ENCODE measurements at places on chromosomes 1 and 21.

DNA sequence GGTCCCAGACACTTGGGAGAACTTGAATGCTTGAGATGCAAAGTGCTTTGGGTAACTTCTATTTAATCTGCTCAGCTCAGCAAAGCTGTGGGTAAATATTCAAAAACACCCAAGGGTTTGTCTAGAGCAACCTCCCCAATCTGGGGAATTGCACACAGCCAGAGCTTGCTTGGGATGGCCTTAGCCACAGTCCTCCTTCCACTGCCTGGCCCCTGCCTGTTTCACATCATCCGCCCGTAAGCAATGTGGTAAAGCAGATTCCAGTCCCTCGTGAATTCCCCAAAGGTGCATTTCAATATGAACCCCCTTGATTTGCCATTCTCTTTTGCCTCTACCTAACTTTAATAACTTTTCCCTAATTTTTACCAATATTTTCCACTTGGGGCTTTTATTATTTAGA, 418.1 kb downstream of the DISC1 start:
- DNase-seq = no peak

DNA sequence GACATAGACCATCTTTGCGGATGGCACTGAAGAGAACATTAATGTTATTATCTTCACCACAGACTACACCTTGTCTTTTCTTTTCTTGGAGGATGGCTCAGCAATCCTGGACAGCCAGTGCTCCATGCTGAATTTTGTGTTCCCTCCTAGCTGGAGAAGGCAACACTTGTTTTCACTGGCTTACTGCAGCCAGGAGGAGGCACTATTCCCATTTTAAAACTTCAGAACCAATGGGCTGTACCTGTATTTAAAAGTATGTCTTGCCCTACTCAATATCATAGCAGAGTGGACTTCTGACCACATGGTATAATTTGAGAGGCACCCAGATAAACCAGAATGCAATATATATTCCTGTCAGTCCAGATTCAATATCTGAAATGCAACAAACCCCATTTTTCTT, 53.3 kb upstream of the POGK start:
- no peak for DNase-seq

DNA sequence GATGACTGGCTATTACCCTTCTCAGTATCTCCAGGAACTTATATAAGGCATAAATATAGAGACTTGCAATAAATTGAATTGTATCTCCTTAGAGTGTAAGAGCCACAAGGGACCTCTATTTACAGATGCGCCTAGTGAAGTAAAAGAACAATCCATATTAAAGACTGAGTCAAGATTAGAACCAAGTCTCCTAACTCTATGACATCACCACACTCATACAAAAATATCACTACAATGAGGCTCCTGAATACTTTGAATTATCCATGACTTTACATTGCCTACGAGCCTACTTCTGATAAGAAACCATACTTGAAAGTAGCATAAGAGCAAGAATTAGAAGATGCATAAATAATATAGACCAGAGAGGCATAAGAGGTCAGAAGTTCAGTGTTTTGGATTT, 18.8 kb downstream of the DPYD start:
- DNase-seq = no peak

DNA sequence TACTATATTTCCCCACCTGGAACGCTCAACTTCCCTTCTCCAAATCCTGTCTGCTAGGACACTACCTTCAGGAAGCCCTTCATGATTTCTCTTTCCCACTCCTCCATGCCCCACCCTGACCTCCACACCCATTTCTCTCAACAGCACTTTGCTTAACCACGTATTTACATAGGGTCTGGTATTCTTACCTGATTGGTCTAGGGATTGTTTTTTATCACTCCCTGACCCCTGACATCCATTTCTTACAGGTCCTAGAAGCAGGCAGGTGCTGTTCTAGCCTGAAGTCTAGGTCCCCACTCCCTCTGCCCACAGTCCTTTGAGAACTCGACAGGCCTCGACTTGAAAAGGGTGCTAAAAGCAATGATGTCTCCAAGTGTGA, 47.5 kb downstream of the DMAP1 start:
- no peak for DNase-seq

GRCh38 chr1:154864189-154864975, 5.7 kb downstream of the KCNN3 start:
- no peak for DNase-seq

GRCh38 chr21:36159356-36159921, 2.8 kb downstream of the DOP1B start:
- no peak for DNase-seq

DNA sequence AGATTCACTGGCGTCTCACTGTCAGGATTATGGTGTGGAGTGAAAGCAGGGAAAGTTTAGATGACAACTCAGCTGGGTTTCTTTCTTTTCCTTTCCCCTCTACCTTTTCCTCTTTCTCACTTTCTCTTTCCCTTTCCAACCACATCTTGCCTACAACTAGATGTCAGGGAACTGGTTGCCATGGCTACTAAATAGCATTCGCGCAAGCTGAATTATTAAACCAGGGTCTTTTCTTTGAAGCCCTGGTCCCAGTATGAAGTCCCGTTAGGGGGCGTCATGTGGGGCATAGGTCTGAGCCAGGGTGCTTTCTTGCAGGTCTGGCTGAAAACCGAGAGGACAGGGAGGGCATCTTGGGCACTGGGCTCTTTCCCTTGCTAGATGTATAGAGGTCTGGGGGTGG, 168.4 kb upstream of the CACNA1E start:
- no peak for DNase-seq

- DNase-seq = no peak
These were observed 75.6 kb downstream of the PLA2G4A start for GRCh38 chr1:186904361-186904760.

- no peak for DNase-seq
These were observed 61.7 kb upstream of the C1orf115 start for GRCh38 chr1:220628431-220628830.

DNA sequence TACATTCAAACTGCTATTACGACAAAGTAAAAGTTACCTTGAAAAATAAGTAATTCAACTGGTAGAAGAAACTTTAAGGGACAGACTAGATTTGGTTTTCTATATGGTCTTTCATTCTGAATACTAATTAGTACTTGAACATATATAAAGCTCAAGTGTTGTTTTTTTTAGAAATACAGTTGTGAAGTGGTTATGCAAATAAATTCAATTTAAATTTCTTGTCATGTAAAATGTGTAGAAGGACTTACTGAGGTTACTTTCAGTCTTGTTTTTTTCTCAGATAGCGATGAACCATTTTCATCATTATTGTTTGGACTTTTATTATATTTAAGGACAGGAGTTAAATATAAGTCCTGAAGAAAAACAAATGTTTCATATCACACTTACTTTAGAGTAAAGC, 24.4 kb downstream of the HS2ST1 start:
- no peak for DNase-seq

DNA sequence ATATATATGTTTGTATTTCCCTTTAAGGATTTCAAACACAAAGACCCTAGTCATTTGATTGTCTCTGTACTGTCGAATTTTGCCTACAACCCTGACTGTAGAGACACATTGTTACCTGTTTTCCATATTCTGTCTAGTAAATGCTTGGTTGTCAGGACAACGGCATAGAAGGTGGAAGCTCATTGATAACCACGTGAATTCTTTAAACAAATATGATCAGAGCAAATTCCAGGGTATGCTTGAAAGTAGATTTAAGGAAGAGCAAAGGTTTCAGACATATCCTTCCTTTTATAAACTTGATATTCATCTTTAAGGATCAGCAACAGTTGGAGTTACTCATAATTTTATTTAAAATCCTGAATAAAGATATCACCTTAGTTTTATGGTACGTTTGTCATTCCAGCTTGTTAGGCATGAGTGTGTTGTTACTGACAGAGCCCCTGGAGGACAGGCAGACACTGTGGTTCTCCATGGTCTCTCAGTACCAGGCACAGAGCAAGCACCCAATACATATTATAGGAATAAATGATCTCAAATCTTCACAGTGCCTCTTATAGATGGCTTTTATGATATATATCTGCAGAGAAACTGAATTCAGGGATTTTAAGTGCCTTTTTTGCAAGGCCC, 203.2 kb downstream of the FGGY start:
- no peak for DNase-seq

DNA sequence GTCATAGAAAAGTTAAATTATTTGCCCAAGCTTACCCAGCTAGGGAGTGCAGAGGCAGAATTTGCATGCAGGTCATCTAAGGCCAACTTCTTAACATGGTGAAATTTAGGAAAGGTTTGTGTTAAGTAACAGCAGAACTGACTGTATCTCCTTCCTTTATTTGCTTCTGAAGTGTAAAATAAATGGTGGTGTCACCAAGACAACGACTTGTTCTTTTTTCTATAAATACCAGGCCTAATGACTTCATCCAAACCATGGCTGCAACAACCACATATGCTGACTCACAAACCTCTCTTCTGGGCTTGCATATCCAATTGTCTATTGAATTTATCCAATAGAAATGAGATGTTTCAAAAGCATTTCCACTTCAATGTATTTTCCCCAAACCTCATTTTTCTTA, 19.1 kb downstream of the COL24A1 start:
- no peak for DNase-seq

DNA sequence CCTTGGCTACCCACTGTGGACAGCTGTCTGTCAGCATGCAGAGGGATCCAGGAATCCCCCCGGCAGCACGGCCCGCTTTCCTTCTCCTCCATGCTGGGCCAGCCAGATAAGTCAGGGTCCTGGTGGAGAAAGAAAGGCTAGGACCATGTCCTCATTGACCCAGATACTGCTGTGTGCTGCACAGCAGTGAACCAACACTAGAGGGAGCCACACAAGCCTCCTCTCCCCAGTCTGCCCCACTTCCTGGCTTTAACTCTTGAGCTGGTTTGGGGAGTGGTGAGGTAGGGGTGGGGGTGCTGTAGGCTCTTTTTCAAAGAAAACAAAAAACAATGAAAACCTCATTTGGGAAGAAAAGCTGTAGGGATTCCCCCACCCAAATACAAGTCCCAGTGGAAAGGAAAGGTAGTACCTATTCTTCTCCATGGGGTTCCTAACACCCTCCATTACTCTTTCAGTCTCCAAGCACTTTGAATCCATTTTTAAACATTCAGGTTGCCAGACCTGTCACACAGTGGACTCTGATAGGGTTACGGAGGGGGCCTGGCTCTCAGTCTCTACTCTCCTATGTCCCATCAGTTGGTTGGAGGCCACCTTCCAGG, 84.9 kb upstream of the CD1D start:
- DNase-seq = peak; percentile 60

Data from endothelial cell (in vitro differentiated cells).